ENCODE measurements at places on chromosomes 4 and X.

GRCh38 chr4:15002659-15003400 lies 549 bp downstream of the CPEB2 start:
- DNase-seq = no peak

GRCh38 chr4:159212675-159213293 lies 109.9 kb downstream of the RAPGEF2 start:
- no peak for DNase-seq

GRCh38 chr4:176441594-176441993 lies 121.8 kb downstream of the SPCS3 start:
- no peak for DNase-seq

DNA sequence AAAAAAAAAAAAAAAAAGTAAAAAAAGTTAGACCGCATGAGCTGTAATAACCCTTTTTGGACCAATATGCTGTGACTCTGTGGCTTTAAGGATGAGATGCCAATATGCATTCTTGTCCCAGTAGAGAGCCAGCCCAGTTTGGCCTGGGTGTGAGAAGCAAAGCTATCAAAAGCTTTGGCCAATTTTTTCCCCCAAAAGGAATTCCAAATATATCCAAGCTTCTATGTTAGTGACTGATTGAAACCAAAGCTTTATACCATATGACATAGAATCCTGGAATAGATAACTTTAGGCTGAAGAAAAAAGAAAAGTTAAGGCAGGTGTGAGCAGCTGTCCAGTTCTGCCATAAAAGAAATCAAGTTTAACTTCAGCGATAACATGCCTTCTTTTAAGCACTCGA lies 30.5 kb upstream of the RBPJ start:
- no peak for DNase-seq

DNA sequence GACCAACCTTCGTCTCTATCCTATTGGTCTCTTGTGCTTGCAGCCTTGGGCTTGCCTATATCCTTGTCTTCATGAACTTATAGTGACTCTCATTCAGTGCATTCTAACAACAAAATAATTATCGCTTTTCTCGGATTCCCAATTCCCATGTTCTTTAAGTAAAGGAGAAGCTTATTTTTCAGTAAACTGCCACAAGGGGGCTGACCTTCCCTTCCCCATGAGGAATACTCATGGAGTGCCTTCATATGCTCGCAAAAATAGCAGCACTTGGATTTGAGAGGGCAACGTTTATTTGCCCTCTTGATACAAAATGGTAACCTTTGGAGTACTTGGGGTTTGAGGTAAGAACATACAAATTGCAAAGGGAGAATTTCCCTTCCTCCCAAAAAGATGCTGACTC lies 183.2 kb upstream of the TENT5D start:
- DNase-seq = no peak

GRCh38 chr4:86129546-86129945 lies 230.3 kb downstream of the MAPK10 start:
- DNase-seq = no peak

GRCh38 chrX:34491126-34491525 lies 166.0 kb downstream of the TMEM47 start:
- DNase-seq = no peak

GRCh38 chr4:61501812-61502211 lies 301.7 kb downstream of the ADGRL3 start:
- DNase-seq = no peak

GRCh38 chr4:20017070-20017776 lies 234.5 kb upstream of the SLIT2 start:
- DNase-seq = no peak

DNA sequence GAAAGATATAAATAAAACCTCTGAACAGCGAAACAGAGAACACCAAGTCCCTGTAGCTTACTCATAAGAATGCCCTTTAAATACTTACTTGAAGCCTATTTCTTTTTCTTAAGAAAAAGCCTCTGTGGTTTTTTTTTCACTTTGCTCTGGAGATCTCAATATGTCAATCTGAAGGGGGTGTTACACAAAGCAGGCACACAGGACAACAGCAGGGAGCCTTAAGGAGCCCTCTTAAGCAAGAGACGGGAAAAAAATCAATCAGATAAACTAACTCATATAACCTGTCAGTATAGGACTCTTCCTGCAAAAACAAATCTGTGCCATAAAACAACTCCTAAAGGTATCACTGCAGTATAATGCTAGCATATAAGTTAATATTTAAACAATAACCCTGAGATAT lies 611.1 kb upstream of the ATOH1 start:
- no peak for DNase-seq

DNA sequence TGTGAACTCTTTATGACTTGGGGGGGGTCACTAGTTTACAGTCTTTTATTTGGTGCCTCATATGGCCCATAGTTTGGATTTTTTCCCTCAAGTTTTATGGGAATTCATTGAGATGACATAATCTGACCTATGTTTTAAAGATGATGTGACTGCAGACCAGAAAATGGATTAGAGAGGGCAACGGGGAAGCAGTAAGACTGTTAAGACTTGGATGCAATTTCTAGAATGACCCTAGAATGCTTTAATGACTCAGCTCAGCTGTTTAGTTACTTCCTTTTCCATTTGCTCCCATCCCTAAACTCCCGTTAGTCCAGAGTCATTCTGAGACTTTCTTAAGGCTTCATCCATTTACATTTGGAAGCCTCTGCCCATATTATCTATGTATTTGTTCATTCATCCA lies 59.9 kb upstream of the PDGFRA start:
- no peak for DNase-seq

- DNase-seq = no peak
Measured at GRCh38 chr4:34289962-34290361, 1954.4 kb downstream of the ARAP2 start.

DNA sequence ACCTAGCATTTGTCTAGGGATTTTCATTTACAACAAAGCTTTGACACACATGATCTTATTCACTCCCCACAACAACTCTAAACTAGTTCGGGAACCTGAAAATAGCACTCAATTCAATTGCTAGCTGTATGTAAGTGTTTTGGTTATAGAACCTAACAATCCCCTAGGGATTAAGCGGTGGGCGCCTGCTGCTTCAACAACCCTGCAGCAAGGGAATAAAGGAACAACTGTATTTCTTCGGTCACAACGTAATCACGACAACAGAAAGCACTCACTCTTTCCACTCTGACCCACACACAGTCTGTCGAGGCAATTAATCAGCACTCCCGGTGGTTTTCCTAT lies 674 bp upstream of the DIAPH2 start:
- DNase-seq = no peak

GRCh38 chr4:118557298-118557851 lies 127.8 kb upstream of the METTL14 start:
- DNase-seq = no peak

DNA sequence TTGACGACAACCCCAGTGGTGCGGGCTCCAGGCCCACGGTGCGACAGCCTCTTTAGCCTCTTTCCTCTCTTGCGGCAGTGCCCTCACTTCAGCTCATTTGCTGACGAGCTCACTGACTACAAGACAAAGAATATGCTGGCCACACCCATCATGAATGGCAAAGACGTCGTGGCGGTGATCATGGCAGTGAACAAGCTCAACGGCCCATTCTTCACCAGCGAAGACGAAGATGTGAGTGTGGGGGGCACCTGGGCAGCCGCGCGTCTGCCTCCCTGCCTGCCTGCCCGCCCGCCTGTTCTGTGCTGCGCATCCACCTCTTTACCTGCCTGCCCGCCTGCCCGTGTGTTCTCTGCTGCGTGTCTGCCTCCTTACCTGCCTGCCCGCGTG lies 9.2 kb downstream of the PDE6B start:
- no peak for DNase-seq

Measured in NCI-H1417 treated with DMSO at 0.1 percent for 48 hours (cell line).